ENCODE measurements at places on chromosomes 3 and 15.

DNA sequence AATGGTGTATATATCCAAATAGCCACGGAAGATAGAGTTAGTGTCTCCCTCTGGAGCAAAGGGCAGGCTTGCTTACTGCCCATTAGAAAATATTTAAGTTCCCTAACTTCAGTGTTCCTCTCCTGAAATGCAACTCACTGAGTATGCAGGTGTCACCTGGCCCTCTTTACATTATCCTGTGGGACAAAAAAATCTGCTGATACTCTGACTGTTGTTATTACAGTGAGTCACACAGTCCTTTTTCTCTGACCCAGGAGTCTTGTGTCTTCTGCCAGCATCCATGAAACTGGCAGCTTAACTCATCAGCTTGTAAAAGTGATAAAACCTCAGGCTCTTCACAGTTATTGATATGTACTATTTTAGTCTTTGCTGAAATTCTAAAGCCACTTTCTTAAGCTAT, 42.2 kb upstream of the RASGRF1 start:
- no peak for DNase-seq

DNA sequence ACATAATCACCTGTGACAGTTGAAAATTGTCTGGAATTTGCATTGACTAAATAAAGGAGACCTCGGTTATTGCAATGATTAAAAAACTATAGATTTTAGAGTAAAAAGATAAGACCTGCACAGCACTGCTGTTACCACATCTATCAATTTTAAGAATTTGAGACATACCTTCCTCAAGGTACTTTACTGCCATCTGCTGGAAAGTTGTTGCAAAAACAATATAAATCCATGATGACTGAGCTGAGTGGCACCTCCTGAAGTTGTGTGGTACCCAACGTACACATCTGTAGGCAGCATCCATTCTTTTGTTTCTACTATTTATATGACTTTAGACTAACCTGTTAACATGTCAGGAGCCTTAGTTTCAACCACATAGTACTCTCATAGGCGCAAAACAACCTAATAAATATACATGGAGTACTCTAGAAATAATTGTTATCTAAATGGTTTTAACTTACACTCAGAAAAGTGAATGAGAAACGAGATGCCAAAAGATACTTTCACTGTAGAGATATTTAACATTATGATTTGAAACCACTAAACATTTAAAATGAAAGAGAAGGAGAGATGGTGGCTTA, 106.7 kb downstream of the GHSR start:
- no peak for DNase-seq

- DNase-seq, result no peak
Measured at GRCh38 chr3:14431452-14431916, 29.1 kb downstream of the SLC6A6 start.

GRCh38 chr3:72043204-72044133, 258.5 kb upstream of the PROK2 start:
- DNase-seq, result no peak

DNA sequence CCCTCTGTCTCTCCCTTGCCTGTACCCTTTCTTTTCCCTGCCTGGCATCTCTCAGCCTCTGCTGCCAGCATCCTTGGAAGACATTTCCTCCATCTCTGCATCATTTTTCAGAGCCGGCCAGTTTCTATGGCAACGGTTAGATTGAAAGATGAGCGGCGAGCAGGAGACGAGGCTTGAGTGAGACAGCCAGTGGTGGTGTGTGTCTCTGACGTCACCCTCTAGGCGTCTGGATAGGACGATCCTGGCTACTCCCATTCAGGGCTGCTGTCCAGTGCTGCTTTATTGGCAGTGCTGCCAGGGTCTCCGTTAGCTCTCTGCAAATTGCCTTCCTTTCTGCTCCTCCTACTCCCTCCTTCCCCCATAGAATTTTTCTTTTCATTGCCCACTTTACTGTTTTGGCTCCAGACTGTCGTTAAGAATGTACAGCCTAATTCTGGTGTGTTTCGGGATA, 57.9 kb downstream of the TRAK1 start:
- DNase-seq, result no peak

DNA sequence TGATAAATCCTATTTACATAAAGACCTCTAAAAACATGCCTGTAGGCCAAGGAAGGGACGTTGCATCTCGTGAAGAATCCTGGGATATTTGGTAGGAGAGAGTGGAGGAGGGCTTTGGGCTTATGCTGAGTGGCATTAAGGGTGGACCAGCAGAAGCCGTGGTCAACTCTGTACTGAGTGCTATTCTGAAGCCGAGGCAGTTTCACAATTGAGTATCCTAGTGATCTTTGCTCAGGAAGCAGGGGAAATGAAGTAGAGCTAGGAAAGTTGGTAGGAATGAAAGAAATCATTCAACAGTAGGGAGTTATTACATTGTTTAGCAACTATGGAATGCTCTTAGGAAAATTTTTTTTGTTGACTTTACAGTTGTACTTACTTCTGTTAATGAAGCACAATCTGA, 24.2 kb downstream of the MCTP2 start:
- no peak for DNase-seq

GRCh38 chr3:106339551-106339950, 470.7 kb upstream of the CBLB start:
- DNase-seq, result no peak

- no peak for DNase-seq
Measured at GRCh38 chr3:78880603-78881461, 887.0 kb downstream of the ROBO1 start.

DNA sequence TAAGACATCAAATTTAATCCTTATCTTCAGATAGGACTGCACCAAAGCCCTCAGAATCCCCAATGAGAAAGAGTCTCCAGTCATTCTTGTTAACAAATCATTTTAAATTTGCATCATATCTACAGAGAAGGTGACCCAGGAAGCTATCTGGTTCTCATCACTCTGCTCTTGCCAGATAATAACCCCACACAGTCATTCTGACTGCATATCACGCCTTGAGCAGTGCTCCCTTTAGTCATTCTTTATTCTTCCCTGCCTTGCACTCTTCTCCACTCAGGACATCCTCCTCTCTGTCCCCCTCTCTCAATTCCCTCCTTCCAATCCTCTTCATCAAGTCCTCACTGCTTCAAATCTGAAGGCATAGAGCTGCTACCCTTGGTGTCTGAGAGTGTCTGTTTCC, 83.7 kb upstream of the COL6A6 start:
- no peak for DNase-seq

DNA sequence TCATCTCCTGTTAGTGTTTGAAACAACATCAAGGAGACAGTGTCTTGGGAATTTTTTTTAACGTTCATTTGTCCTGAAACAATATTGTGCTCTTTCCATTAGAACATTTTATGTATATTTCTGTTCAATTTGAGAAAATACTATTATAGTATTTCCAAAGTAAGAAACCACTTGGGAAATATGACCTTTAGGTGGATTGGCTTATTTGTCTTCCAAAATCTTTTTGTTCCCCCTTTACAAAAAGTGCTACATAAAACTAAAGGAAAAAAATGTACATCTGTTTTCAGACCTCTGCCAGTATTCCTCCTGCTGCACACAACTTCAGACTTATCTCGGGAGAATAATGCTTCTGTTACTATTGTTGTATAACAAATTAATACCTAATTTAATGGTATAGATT, 165.9 kb upstream of the AGTR1 start:
- no peak for DNase-seq

- DNase-seq, result no peak
Measured at GRCh38 chr3:110296885-110297284, 774.7 kb upstream of the NECTIN3 start.

DNA sequence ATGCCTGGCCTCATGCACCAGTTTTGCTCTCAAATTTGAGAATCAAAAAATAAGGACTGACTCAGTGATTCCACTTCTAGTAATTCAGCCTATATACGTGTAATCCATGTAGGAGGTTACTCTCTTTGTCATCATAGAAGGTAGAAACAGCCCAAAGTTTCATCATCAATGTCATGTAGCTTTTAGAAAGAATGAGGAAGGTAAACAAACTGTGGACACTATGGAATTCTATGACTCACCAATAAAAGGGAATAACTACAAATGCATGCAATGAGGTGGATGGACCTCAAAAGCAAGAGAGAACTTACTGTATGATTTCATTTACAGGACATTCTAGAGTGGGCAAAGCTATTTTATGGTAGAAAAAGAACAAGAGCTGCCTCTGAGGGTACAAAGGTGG, 93.2 kb upstream of the LRIG1 start:
- no peak for DNase-seq

DNA sequence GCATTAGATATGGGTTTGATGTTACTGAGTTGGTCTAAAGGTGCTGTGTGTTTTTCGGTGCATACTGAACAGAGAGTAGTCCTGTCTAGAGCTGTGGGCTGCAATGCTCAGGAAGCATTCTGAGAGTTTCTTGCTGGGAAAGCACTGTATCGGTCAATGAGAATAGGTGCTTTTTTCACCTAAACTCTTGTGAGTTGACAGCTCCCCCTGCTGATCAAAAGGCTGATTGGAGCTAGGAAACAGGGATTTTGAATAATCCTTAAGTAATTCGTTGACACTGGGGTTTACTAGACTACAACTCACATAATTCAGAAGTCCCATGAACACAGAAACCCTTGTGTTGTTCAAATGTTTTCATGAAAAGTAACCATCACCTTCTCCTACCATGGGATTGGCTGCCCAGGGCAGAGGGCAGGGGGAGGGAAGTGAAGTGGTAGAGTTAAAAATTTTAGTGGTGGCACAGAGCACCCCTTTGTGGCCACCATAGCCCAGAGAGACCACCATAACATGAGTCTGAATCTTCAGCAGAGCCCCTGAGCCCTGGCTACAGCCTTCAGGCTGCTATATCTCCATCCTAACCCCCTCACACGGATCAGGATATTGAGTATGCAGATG, 13.0 kb upstream of the MANF start:
- DNase-seq, result no peak

DNA sequence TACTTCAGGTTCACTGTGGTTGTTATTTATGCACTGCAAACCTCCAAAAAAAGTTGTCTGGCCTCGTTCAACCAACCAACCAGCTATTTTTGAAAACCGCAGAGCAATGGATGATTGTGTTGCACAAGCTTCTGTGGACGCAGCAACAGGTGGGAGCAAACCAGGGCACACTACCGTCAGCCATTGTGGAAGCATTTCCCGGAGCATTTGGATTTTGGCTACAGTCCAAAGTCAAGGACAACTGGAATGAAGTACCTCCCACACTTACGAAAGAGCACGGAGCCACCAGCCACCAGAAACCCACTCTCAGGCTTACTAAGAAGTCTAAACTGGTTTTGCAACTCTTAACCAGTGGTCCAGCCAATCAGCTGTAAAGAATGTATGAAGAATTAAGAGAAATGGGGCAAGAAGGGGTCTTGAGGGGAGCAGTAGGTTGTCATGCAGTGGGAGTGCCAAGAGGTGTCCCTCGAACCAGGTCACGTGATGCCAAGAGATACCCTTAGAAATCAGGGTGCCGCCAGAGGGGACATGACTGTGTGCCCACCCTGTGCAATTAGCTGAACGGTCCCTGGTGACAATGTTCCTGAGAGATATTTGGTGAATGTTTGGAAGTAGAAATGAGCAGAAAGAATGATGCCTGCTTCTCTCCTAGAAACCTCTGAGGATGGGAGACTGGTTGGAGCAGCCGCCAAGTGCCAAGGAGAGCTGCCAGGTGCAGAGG, 68.9 kb upstream of the PCSK6 start:
- no peak for DNase-seq

- no peak for DNase-seq
Measured at GRCh38 chr15:90463381-90463780, 66.3 kb upstream of the CRTC3 start.

Data from stimulated activated CD4-positive, alpha-beta T cell treated with anti-CD3 and anti-CD28 coated beads, Interleukin-1b, Interleukin-23, amount 100 ng/mL, for 48 hours (primary cell).